Epithelial cell of proximal tubule (primary cell): ENCODE measurements at places on chromosomes 7 and 10. TPM values are rescaled to one million over a fixed set of nuclear protein-coding genes. Genes with fewer than 3 reads are reported as not detected.

Gene SLC29A4
- total RNA-seq, result 2.3 and 8.2 TPM in 2 replicates

Gene TLL2
- 3.3 and 6.7 TPM in 2 replicates for total RNA-seq

Gene AKR1C3
- 2.1 and 2.2 TPM in 2 replicates for total RNA-seq

Gene FIS1
- total RNA-seq, result 189 and 215 TPM in 2 replicates

Gene PRKG1
- 0.14 and 0.17 TPM in 2 replicates for total RNA-seq

Gene DLX5
- total RNA-seq, result not detected in 2 replicates

Gene LIPF
- total RNA-seq, result not detected in 2 replicates

Gene AASS
- total RNA-seq, result 8.1 and 11.9 TPM in 2 replicates

Gene MSMB
- total RNA-seq, result not detected in 2 replicates

Gene CRTAC1
- 0.06 TPM in 1 of 2 replicates, not detected in the other for total RNA-seq

Gene OGDHL
- 0.36 and 1.8 TPM in 2 replicates for total RNA-seq

Gene RBM20
- 0.07 and 0.46 TPM in 2 replicates for total RNA-seq

Gene COL1A2
- total RNA-seq, result 1.0 and 10.9 TPM in 2 replicates

Gene BNIP3
- 123 and 463 TPM in 2 replicates for total RNA-seq

Gene CRYGN
- not detected in 2 replicates for total RNA-seq

Gene WNT16
- 0.22 TPM in 1 of 2 replicates, not detected in the other for total RNA-seq

Gene TRIM73
- total RNA-seq, result 0.14 and 0.58 TPM in 2 replicates

Gene KLLN
- total RNA-seq, result 0.06 and 0.36 TPM in 2 replicates

Gene SDK1
- 0.75 and 2.6 TPM in 2 replicates for total RNA-seq

Gene NUTM2A
- 0.65 and 0.69 TPM in 2 replicates for total RNA-seq

Gene GCK
- total RNA-seq, result 1.0 and 2.2 TPM in 2 replicates

Gene OR13A1
- total RNA-seq, result not detected in 2 replicates

Gene EFCAB10
- 0.07 TPM in 1 of 2 replicates, not detected in the other for total RNA-seq

Gene ACBD7
- total RNA-seq, result 1.2 and 1.6 TPM in 2 replicates

Gene AZGP1
- not detected in 2 replicates for total RNA-seq

Gene C10orf90
- total RNA-seq, result not detected in 2 replicates

Gene GIMAP1
- not detected in 2 replicates for total RNA-seq

Gene PUS7
- 28.3 and 30.2 TPM in 2 replicates for total RNA-seq

Gene SLC18A3
- not detected in 2 replicates for total RNA-seq

Gene UCN3
- total RNA-seq, result not detected in 2 replicates

Gene GPR158
- not detected in 2 replicates for total RNA-seq

Gene NEUROG3
- total RNA-seq, result not detected in 2 replicates

Gene FXYD4
- not detected in 2 replicates for total RNA-seq

Gene ACSM6
- not detected in 2 replicates for total RNA-seq

Gene CCDC172
- total RNA-seq, result not detected in 2 replicates

Gene CPA2
- 0.14 TPM in 1 of 2 replicates, not detected in the other for total RNA-seq

Gene MYL10
- not detected in 2 replicates for total RNA-seq

Gene DLG5
- total RNA-seq, result 23.4 and 25.8 TPM in 2 replicates

Gene AGBL3
- total RNA-seq, result 1.7 and 4.0 TPM in 2 replicates

Gene PKD2L1
- total RNA-seq, result not detected in 2 replicates
